NCI-H526 (cell line): ENCODE measurements at places on chromosomes 3 and 15.

GRCh38 chr15:62128916-62129315 is 36.2 kb downstream of the C2CD4B start:
- DNase-seq = no peak

DNA sequence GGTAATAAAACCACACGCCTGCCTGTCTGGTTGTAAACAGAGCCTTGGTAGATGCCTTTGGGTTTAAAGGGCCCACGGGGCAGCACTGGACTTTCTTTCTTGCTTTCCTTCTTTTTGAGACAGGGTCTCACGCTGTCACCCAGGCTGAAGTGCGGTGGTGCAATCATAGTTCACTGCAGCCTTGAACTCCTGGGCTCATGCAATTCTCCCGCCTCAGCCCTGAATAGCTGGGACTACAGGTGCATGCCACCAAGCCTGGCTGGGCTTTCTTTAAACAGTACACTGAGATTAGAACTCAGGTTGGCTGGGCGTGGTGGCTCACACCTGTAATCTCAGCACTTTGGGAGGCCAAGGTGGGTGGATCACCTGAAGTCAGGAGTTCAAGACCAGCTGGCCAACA is 42.2 kb downstream of the POC1A start:
- no peak for DNase-seq

- DNase-seq = no peak
These were observed 858.4 kb upstream of the ARPP21 start for GRCh38 chr3:34780973-34781372.

DNA sequence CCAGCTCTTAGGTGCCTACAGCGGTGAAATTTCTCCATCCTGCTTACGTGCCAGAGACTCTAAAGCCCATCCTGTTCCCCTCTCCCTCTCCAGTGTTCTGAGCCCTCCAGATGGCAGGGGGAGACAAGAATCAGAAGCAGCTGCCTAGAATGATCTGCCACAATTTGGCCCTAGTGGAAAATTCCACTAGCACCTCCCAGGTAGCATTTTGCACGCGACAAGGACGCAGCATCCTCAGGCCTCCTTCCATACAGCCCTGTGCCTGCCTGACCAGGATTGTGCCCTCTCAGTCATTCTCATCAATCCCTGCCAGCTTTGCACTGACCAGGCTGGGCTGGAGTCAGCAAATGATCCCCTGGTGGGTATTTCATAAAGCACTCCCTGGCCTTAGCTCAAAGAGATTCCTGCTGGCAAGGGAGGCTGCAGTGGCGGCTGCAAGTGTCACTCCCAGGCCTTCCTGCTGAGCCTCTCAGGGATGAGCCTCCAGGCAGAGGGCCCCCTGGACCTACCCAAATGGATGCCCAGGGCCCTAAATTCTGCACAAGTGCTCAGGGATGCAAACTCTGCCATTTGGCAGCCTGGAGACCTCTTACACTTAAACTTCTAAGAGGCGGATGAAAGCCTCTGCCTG is 130.2 kb upstream of the ATP2B2 start:
- no peak for DNase-seq

DNA sequence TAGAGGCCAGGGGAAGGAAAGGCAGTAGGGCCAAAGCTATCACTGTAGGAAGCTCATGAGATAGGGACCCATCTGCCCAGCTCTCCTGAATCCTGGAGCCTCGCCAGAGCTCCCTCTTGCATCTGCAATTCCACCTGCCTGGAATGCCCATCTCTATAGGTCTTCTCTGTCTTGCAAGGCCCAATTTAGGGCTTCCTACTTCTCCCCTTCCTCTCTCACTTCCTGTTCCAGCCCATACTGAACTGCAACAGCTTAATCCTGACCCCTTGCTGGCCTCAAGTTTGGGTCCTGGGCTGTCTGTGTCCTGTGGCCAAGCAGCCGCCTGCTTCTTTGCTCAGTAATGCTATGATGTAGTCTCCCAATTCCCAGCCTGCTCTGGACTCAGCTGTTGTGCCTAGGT is 3.6 kb upstream of the PTPN23 start:
- no peak for DNase-seq

DNA sequence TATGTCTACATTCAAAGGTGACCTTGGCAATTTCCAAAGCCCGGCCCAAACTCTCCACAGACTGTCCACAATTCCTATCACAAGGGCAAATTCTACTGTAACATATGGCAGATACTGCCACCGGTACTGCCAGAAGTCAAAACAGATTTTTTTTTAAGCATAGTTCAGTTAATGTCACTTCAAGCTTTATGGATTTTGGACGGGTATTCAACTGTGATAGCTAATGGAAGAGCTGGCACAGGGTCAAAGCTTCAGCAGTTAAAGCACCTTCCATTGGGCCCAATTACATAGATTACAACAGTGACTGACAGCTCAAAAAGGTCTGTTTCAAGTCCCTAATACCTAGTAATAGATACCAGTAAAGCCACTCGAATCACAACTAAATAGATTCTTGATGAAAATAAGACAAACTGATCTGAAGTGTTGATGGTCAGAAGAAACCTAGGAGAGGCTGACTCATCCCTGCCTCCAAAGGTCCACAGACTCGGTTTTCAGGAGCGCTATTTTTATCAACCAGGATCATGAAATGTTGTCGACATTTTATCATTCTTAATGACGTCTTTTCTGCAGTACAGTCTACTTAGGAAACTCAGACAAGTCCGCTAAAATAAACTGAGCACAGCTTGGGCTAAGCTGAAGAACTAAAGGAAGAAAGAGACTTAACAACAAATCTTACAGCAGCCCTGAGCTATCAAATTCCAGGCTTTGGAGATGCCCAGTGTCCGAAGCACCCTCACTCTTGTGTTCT is 38.7 kb downstream of the ANXA2 start:
- no peak for DNase-seq

DNA sequence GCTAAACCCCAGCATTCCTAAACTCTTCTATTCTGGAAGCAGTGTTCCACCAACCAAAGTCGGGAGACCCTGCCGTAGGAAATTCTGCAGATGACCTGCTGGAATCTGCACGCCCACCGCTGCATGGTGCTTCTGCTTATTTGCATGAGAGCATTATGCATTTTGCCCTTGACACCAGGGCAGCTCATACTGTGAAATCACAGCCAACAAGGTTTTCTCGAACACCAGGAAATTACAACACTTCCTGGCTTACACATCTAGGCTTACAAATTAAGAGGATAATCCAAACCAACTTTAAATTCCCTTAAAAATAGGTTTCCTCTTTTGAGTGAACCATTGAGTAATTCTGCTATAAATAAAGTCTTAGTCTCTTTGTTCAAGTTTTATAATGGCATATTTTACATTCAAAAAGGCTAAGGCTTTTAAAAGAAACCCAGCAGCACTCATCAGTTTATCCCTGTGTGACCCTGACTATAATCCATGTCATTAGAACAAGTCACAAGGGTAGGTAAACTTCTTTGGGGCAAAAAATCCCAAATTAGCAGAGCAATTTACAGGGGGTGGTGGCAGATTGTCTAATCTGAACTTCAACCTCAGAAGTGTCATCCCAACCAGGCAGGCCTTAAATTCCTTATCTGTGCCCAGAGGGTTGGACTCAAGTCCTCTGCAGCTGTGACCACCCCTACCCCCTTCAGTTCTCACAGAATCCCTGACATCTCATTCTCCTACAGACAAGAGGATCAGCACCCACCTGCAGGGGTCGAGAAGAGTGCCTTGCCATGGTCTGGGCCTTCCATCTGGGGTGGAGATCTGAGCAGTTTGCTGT is 33.5 kb upstream of the RBP1 start:
- no peak for DNase-seq

GRCh38 chr15:91974321-91974720 is 120.8 kb downstream of the SLCO3A1 start:
- DNase-seq = peak; percentile 20

DNA sequence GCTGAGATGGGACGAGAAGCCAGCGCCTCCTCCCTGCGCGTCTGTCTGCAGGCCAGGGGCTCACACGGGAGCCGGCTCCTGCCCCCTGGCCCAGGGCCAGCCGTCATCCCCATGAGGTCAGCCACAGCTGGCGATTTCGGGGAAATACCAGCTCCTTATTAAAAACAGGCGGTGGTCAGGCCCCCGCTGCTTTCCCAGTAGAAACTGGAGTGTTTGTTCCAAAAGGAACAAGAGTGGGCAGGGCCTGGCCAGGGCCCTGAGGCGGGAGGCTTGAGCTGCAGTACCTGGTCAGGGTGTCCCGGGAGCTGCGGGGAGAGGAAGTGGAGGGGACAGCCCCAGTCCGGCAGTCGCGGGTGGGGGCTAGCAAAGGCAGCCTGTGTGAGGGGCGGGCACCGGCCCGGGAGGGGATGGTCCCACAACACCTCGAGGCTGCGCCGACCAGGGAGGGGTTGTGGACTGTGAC is 17.8 kb downstream of the MYL3 start:
- no peak for DNase-seq

DNA sequence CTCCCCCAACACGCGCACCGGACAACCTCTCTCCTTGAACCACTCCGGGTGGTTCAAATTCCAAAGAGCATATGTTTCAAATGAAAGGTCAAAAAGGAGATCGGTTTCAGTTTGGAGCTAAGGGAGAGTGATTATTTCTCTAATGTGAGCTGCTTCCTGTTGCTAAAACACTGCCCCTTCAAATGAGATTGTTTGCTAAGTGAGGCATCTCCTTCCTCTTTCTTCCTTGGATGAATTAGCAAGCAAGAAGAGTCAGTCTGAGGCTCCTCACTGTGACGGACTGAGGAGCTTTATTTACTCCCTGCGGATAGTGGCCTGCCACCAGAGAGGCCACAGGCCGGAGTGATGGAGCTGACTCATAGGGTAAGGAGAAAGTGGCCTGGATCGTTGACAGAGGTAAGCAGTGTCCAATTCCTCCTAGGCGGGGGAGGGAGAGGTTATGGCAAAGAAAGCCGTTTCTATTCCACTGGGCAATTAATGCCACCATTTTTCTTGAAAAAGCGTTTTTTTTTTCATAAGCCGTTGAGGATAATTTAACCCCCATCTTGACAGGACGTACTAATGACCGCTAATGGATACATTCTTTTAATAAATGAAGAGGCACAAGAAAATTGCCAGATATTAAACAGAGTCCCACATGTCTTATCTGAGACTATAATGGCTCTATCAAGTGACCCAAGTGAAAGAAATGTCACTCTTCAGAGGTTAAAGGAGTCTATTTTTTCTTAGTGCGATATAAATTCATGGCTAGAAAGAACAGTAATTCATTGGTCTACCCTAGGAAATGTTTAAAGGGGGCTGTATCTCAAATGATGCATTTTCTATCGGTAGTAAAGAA is 167.0 kb upstream of the ANKRD28 start:
- no peak for DNase-seq

DNA sequence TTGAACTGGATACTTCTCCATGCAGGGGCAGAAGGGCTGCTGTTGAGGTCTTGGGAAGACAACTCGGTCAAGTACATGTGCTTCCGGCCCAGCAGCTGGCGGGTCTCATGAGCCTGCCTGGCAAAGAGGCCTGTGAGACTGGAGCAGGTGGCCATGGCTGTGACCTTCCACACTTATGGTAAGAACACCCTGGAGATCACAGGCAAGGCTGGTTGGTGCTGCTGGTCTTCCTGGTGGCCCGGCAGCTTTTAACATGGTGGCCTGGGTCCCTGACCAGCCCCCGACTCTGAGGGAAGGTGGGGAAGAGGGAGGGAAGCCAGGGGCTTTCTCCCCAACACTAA is 15.4 kb downstream of the CHRD start:
- DNase-seq = no peak

DNA sequence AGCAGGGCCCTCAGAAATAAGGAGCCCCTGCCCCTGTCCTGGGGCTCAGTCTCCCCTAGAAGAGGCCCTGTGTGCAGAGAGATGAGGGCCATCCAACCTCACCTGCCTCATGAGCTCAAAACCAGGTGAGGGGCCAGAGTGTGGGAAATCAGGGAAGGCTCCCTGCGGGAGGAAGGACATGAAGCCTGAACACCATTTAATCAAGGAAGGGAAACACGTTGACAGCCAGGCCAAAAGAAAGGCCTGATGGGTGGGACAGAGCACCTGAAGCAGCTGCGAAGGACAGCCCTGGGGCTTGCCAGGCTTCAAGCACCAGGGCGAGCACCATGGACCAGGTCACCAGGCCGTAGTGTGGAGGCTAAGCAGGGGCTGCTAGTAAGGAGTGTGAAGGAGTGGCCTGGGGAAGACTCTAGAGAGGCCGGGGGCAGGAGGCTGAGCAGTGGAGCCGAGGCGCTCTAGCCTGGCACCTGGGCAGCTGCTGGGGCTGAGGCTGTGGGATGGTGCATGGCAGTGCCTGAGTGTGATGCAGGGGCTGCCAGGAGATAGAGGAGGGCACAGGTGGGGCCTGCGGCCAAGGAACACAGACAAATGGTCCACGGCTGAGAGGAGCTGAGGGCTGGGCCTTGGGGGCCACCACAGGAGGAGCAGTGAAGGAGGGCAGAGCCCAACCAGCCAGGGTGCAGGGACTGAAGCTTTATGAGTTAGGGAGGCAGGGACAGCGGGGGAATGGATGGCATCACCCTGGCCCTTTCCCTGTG is 16.1 kb downstream of the ACAA1 start:
- DNase-seq = no peak

DNA sequence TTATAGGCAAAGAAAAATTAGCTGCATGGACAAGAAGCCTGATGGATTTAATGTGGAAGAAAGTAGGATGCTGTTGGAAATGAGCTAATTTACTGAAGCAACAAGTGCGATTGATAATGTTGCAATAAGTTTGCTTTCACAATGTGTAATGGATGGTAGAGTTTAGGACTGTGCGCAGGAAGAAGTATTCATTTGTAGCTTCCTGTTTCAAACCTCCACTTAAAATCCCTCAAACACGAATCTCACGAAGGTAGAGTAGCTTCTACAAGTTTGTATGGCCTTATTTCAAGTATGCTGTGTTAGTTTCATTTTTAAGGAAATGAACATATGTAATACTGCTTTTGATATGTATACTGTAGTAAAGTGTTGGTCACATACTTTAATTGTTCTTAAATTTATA is 42.3 kb downstream of the KCNH8 start:
- DNase-seq = no peak

DNA sequence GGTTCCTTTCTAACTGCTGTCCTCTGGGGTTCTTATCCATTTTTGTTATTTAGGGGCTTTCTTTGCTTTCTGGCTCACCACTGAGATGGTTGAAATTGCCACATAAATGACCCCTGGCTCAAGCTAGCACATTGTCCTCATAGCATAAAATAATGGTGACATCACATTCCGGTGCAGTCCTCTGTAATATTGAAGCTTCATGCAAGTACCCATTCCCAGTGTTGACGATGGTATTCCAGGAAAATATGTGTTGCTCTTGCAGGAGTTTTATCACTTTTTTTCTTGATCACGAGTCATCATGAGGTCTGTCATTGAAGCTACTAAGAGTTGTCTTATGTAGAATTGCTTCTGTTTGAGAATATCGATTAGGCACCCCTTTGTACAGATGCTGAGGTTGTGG is 56.1 kb downstream of the CRTC3 start:
- no peak for DNase-seq

DNA sequence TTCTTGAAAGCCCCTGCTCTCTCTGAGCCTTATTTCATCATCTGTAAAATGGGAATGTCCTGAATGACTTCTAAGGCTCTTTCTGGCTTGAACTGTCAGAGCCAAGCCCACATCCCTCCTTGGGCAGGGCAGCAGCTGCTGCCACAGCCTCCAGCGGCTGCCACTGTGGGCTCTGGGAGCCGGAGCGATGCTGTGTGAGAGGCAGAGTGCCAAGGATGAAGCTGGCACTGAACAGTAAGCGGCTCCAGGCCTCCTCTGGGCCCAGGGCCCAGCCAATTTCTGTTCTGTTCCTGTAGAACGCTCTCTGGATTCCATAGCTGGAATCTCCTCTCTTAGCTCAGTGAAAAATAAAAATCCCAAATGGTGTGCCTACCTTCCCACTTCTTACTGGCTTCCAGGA is 4.4 kb downstream of the CPLX3 start:
- DNase-seq = no peak
